ENCODE measurements at places on chromosomes 2 and 18. TPM values are rescaled to one million over a fixed set of nuclear protein-coding genes. Genes with fewer than 3 reads are reported as not detected.

ACADL gene
- total RNA-seq, result not detected

DNA sequence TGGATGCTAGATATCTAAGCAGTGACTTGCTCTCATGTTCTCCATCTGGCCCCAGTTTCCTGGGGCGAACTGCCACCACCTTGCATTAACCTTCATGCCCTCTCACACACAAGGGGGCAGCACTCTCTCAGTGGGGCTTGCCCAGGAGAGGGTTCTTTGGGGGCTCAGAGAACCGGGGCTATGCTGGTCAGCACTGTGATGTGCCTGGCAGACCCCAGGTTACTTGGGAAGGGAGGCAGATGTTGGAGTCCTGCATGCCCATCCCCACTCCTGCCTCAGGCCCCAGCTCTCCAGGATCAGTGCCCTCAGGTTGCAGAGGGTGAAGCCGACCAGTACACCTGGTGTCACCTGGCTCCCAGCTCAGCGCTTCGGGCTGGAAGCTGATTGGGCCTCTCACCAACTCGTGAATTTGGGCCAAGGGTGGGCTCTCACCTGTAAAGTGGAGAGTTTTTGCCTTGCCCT lies 396.2 kb upstream of the HS6ST1 start:
- no peak for DNase-seq

DNA sequence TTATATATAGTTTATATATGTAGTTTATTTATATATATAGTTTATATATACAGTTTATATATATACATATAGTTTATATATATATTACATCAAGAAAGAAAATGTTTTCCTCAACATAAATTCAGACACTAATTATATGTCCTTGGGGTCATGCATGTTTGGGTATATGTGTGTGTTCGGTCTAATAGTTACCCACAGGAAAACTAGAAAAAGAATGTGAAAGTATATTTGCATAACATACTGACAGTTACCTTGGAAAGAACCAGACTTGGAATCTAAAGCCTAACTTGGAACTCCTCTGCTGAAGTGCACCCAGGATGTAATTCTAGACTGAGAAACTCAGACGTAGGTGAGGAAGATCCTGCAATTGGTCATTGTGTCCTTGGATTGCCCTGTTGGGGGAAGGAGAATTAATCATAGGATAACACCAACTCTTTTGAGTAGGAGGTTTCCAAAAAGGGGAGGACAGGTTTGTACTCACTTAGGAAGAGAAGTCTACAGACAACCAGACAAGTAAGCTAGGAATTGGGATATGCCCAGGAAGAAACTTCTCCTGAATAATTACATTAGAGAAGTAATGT lies 8.9 kb upstream of the SLC25A12 start:
- DNase-seq, result no peak

DNA sequence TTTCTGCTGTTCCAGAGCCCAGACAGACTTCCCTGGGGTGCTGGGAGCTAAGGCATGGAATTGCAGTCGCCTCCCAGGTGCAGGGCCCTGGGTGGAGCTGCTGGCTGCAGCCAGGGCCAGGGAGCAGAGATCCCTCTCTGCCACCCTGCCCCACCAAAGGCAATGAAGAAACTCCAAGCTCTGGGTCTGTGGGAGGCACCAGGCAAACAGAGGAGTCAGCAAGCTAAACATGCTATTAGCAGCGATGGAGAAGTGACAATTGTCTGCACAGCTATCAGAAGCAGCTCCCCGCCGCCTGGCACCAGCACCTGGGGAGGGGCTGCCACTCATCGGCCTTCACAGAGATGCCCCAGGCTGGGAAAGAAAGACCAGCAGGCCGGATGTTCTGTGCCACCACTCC lies 28.0 kb upstream of the COX5B start:
- DNase-seq, result no peak

- DNase-seq, result peak; percentile 28
These were observed 2.1 kb downstream of the SOX11 start for GRCh38 chr2:5694306-5694705.

- no peak for DNase-seq
These were observed 84.7 kb downstream of the TNFRSF11A start for GRCh38 chr18:62409821-62410220.

RAB27B gene
- 30.9 TPM for total RNA-seq

DNA sequence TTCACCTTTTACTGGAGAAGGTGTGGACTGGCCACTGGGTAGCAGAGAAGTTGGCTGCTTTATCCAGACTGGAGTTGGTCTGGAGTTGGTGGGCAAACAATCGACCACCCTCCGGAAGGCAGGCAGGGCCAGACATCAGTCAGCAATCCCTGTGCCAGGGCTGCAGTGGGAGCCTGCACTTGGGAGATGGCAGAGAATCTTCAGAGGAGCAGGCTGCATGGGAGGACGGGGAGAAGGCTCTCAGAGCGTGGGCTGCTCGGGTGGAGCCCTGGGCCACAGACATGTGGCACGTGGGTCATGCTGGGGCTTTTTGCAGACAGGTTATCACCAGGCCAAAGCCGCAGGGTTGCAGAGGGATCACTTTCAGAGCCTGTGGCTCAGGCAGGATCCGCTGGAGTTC lies 29.6 kb downstream of the SLC9A4 start:
- DNase-seq, result no peak

CERKL gene
- total RNA-seq, result 0.17 TPM

DNA sequence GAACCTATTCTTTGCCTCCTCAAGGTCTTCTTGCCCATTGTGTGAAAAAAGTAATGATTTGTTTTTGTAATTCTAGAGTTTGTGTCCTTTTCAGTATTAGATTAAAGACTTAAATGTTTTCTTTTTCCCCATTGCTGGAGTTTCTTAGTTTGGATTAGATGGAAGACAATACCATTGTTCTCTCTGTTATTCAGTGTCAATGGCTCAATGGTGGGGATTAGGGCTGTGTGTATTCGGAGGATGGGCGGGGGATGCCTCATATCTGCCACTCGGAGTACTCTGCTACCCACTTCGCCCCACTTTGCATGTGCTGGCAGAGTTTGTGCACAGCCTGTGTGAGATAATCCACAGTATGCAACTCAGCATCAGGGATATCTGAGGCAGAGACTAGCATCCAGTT lies 90.1 kb downstream of the KLHL29 start:
- DNase-seq, result no peak

DNA sequence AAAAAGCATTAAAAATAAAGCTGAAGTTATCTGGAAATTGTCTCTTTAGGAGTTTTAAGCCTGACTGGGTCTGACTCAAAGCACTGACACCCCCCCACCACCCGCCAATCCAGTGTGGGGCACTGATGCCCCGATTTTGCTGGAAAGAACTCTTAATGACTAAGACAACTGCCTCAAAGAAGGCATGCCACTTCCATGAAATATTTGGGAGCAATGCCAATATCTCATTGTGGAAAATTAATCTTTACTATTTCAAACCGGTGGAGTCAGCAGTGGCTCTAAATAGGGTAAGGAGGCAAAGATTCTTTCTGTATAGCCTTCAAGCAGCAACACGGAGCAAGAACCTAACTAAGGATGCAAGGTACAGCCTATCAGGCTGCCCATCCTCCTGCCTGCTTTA lies 4.5 kb downstream of the FKBP7 start:
- DNase-seq, result peak; percentile 57

CELF4 gene
- total RNA-seq, result not detected

- peak; percentile 44 for DNase-seq
These were observed 165.8 kb downstream of the TNS1 start for GRCh38 chr2:217836901-217837491.

DNA sequence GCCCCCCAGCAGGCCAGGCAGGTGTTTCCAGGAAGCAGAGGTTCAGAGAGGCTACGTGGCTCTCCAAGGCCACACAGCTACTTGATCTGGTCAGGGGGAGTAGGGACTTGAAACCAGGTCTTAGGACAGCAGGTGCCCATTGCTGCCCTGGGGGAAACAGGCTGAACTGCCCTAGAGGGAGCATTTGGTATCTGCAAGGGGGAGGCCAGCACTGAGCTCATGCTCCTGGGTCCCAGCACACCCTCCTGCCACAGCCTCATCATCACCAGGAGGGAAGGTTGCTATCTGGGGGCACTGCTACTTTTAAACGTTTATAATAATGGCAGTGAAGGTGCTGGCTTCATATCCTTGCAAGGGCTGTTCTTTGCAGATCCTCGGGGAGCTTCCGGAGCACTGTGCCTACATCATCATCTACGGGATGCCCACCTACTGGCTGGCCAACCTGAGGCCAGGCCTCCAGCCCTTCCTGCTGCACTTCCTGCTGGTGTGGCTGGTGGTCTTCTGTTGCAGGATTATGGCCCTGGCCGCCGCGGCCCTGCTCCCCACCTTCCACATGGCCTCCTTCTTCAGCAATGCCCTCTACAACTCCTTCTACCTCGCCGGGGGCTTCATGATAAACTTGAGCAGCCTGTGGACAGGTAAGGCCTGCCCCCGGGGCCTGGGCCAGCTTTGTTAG lies 36.1 kb downstream of the ABCG8 start:
- DNase-seq, result no peak

- peak; percentile 98 for DNase-seq
These were observed 67.6 kb upstream of the ZFP36L2 start for GRCh38 chr2:43293744-43294695.

- no peak for DNase-seq
These were observed 87.9 kb downstream of the IRS1 start for GRCh38 chr2:226711606-226712296.

FIGN gene
- total RNA-seq, result 3.7 TPM

KLHL14 gene
- not detected for total RNA-seq
